ENCODE measurements at places on chromosomes 12 and 14.

DNA sequence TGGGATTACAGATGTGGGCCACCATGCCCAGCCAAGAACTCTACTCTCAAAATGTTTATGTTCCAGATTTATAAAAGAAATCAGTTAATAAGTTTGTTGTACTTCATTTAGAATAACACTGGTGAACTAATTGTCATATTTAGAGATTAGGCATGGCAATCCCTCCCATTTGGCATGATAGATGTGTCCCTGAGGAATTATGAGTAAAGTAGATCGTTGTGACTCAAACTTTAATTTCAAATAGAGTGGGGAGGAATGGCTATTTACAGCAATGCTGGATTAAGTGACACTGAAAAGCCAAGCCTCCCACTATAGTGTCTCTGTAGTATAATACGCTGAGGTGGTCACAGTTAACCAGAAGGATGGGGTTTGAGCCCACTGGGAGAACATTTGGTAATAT, 39.3 kb upstream of the RTRAF start:
- DNase-seq: no peak

DNA sequence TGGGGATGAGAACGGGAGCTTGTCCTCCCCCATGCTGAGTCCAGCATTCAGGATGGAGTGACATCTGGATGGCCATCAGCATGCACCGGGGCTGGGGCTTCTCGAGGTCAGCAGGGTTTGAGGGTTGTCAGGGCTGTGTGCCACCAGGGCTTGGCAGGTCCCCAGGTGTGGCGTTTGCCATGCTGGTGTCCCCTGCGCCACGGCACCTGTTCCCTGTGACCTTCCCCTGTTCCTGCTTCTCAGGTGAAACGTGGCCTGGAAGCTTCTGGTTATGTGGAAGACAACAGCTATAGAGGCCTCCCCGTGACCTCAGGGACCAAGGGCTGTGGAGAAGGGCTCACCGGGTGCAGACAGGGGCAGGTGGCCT, 152.4 kb downstream of the KIF26A start:
- no peak for DNase-seq

DNA sequence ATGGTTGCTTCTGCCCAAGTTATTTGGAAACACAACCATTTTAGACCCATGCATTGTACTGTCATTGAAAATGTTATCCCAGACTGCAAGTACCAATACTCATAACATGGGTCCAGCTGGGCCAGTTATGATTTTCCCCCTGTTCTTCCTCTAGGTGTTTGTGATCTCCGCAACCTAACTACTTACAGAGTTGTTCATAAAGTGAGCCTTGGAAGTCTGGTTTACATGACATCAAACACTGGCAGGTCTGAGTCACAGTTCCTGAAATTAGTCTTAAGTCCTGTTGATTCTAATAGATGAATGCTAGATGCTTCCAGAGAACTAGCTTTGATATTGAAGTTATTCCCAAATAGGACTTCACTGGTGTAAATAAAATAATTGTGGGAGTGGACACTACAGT, 487.0 kb downstream of the MED13L start:
- no peak for DNase-seq

DNA sequence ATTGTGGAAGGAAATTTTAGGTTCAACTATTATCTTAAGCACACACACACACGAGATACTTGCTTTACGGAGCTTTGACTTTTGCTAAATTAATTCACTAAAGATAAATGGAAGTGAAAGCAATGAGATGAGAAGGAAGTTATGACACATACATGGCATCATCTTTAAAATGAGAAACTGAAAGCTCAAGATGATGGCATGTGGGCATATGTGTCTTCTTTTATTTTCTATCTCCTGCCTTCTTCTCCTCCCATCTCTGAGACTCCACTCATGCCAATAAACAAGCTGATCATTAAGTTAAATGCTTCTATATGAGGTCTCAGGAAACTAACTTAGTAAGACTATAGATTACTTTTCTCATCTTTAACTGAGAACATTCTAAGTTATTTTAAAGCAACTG, 216.7 kb downstream of the MED13L start:
- no peak for DNase-seq

- no peak for DNase-seq
These were observed 565 bp downstream of the CEP83 start for GRCh38 chr12:94458877-94459727.

GRCh38 chr14:61749867-61750266, 12.4 kb upstream of the SNAPC1 start:
- no peak for DNase-seq

DNA sequence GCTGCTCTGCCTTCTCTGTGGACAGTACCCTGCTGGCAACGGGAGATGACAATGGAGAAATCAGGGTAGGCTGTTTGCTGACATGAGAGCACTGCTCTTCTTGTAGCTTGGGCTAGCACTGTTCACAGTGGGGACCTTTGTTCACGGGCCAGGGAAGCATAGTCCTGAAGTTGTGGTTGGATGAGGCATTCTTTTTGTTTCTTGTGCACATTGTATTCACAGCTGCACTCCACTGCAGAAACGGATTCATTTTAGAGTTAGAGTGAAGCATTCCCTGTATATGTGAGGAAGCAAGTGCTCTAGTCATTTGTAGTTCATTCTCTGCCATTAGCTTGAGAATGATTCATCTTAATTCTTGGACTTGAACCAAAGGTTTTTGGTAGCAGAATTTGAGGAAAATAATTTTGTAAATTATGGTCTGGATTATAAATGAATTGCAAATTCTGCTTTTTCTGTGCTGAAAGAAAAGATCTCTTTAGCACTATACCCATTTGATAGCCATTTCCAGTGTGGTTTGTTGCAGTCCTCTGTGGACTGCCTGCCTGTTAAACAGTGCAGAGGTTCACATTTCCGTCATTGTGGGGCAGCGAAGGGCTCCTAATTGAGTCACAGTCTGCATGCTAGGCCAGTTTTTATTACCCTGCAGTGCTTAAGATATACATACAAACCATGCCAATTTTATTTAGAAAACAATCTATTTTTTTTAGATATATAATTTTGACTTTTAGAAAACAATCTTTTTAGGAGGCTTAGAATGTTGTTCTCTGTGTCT, 80.6 kb downstream of the APAF1 start:
- DNase-seq: no peak

GRCh38 chr12:98417266-98417665, 98.1 kb upstream of the TMPO start:
- no peak for DNase-seq

Data from activated effector memory CD4-positive, alpha-beta T cell treated with Interleukin-2 at 50 U/mL for 16 hours (primary cell).